ENCODE measurements at places on chromosomes 2 and 18.

- DNase-seq: no peak
Observed at GRCh38 chr18:47206945-47207637, 30.9 kb upstream of the IER3IP1 start.

- no peak for DNase-seq
Observed at GRCh38 chr2:237309011-237309410, 105.0 kb downstream of the COL6A3 start.

GRCh38 chr2:181454686-181455450 lies 2.3 kb upstream of the ITGA4 start:
- no peak for DNase-seq

- no peak for DNase-seq
Observed at GRCh38 chr2:102418421-102418961, 4.5 kb upstream of the IL18RAP start.

GRCh38 chr2:154577390-154577789 lies 121.1 kb upstream of the KCNJ3 start:
- no peak for DNase-seq

Measured in foreskin keratinocyte (primary cell).